Cortex of kidney (tissue), 1 donor: ENCODE measurements at places on chromosomes 7 and 10.

DNA sequence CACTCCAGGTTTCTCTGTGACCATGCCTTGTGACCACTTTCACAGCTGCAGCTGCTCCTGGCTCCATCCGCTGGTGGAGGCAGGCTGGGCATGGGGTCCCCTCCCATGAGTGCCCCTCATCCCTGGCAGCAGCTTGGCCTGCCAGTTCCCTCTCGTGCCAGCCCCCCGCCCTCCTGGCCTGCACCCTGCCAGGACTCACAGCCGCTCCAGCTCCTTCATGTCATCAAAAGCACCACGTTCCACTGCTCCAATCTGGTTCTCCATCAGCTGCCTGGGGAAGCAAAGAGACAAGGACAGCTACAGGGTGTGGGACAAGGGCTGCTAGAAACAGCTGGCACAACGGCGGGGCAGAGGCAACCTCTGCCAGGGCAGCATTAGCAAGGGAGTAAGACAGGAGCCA lies 22.6 kb downstream of the SLIT1 start:
- no peak for DNase-seq

DNA sequence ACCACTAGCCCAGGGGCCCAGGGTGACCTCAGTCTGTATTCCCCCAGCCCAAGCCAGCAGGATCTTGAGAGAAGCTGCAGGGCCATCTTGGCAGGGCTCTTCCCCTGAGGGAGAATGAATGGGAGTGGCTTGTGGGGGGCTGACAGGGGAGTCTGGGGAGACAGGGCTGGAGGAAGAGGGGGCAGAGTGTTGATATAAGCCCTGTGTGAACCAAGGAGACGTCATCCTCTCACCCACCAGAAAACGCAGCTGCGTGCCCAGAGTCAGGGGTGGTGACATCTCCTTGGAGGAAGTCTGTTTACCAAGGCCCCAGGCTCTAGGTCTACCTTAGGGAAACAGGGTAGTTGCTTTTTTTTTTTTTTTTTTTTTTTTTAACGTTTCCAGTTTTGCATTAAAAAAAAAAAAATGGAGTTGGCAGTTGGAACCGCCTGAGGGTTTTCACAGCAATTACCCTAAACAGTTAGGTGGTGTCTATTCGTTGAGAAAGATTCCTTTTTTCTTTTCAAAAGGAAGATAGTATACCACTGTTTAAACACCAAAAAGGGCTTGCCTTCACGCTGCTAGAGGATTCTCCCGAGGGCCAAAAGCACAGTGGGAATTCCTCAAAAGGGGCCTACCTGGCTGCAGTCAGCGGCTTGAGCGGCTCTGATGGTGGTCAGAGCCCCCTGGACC lies 113.8 kb downstream of the PRPF18 start:
- no peak for DNase-seq

DNA sequence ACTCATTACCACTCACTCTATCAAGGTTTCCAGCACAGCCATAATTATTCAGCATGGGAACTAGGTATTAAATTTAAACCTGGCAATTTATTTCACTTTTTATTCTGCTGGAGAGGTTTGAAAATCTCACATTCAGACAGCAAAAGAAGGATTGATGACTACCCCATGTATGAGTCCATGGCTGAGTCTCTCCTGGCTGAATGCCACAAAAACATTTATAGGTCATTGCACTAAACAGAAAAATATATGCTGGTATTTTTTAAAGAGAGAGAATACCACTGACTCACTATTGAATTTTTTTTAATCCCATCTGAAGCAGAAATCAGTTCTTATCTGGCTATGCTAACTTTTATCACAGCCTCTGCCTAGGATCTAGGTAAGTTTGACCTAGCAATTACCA lies 336.3 kb downstream of the PPP1R3A start:
- DNase-seq, result no peak

GRCh38 chr7:143885951-143886350 lies 16.0 kb downstream of the TCAF1 start:
- no peak for DNase-seq

- DNase-seq, result no peak
Measured at GRCh38 chr7:13991791-13992595, 2.5 kb upstream of the ETV1 start.

- DNase-seq, result no peak
Measured at GRCh38 chr10:51422311-51423120, 276.9 kb downstream of the CSTF2T start.

DNA sequence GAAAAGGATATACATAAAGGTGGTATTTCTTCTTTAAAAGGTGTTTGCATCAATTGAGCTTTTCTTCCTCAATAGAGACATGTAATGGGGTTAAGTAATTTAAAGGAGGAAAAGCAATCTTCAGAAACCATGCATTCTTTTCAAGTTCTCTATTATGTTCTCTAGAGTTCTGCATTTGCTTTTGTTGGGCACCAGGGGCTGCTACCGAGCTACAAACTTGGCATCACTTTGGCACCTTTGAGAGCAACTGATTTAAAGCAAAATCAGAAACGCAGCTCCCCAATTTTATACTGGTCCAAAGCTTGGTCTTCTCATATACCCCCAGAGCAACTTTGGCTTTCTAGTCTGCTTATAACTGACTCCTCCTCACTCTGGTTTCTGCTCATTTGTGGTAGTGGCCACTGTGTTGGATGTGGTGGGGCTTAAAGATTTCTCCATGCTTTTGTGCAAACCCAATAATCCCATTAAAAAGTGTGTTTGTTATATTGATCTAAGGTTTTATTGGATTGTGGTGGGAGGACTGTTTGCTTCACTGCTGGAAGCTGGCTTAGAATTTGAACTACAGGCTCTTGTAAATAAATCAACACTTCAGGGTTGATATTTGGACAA lies 712.1 kb downstream of the PHTF2 start:
- no peak for DNase-seq

DNA sequence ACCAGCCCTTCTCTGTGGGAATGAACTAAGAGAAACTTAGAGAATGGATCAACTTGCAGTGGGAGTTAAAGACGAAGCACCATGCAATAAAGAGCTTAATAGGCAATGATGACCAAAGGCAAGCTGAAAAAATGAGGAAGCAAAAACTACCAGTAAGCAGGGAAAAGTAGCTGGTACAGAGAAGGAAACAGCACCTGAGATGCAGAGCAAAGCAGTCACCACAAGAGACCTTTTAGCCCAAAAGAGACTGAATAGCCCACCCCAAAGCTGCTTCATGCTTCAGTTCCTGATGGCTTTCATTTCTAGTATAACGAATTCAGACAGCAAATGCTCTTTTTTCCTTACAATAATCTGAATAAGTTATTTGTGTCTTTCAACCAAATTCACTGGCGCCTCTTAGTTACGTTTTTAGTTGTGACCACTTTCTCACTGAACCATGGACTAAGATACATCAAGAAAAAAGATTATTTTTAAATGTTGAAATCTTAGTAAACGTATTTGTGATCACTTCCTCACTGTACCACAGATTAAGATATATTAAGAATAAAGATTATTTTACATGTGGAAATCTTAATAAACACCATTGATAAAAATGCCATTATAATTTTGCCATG lies 76.0 kb downstream of the USP6NL start:
- DNase-seq, result no peak

DNA sequence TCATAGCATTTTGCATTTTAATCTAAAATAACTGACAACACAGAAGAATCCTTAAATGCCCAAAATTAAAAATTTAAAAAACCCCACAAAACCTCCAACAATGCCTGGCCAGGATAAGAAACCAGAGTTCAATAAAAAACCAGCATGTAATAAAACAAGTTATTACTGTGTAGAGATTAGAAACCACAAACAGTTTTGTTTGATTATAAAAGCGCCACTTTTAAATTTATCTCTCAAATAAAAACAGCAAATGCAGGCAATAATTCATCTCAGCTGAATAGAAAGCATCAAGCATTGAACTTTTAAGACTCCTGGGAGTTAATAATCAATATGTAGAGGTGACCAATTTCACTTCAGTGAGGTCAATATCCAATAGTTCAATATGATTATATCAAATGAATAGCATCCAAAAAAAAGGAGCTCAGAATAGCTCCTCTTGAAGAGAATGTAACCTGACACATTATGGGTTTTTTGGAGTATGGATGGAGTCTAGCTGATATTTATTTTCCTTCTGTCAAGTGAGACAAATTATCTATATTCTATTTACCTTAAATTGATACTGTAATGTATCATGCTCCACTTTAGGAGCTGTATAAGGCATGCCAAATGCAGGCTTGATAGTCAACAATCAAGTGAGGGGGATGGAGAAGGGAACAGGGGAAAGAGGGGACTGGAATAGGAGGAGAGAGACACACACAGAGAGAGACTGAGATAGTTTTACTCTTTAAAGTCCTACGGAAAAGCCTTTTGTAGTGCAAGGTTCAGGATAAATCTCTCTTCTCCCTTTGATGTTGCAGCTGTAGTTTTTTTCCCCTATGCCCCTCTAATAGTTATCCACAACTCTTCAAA lies 130.9 kb downstream of the RSU1 start:
- DNase-seq, result no peak

GRCh38 chr10:133608855-133609254 lies 17.7 kb downstream of the FRG2B start:
- DNase-seq, result no peak

DNA sequence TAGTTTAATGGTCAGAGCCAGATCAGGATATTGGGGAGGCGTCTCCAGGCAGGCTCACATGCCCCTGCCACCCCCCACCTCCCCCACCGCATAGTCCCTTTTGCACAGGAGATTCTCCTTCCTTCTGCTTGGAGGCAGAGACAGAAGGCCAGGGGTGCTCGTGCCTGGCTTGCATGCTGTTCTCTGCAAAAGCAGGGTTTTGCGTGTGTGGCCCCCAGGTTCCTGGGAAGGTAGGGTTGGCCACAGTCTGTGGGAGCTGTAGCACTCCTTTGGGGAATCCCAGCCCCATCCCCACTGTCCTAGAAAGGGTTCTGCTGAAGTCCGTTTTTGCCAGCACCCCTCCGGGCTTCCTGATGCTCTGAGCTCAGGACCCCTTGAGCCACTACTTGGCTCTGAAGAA lies 1.9 kb upstream of the TCERG1L start:
- no peak for DNase-seq

DNA sequence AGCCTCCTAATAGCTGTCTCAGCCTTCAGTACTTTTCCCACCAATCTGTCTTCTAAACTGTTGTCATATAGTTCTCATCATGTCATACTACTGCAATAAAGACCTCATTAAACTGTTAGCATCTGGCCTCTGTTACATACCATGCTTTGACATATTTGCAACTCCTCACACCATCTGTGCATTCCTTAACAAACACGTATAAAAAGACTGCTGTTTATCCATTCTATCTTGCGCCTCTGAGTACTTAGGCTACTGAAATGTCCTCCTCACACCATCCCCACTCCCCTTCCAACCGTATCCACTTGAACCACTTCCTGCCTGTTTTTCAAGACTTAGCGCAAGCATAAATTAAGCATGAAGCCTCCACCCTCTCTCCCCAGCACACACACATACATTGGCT lies 41.6 kb downstream of the SLC16A9 start:
- DNase-seq, result no peak

DNA sequence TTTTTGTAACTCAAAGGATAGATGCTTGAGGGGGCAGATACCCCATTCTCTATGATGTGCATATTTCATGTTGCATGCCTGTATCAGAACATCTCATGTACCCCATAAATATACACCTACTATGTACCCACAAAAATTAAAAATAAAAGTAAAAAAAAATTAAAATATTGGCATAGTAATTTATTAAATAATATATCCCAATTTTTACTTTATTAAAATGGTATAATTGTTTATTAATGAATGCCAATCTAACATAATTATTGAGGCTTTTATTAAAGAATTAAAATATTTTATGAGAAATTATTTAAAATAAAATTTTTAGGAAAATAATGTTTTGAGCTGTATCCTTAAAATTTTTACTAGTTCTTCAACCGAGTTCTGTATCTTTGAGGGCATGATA lies 18.9 kb upstream of the HBP1 start:
- DNase-seq, result no peak

DNA sequence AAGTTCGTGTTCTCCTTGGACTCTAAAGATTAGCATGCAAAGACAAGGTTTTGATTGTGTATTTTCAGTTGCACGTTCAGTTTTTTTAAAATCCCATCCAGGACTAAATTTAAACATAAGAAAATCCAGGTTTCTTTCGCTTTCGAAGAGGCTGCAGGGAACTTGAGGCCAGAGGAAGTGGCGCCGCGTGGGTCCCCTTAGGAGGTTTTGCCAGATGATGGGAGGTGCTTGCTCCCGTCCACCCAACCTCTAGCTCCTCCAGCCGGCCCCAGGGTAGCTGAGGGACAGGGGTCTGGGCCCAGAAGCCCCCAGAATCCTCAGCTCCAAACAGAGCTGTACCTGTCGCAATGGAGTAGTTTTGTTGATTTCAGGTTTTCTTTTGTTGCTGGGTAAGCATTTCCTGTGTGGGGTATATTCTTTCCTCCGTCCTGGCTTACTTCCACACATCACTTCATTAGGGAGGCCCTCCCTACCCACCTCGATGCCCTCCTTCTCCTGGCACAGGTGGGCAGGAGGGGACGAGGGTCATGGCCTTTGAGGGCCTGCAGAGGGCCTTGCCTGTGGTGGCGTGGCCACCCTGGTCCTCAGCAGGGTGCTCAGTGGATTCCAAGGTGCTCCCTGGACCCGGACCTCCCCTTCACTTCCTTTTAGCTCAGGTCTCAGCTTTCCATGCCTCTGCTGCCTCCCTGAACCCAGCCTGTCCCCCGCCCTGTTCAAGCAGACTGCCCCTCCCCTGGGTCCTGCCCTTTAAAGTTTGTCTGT lies 32.6 kb downstream of the LHPP start:
- DNase-seq, result no peak

- no peak for DNase-seq
Measured at GRCh38 chr10:92001581-92001980, 78.0 kb downstream of the BTAF1 start.

DNA sequence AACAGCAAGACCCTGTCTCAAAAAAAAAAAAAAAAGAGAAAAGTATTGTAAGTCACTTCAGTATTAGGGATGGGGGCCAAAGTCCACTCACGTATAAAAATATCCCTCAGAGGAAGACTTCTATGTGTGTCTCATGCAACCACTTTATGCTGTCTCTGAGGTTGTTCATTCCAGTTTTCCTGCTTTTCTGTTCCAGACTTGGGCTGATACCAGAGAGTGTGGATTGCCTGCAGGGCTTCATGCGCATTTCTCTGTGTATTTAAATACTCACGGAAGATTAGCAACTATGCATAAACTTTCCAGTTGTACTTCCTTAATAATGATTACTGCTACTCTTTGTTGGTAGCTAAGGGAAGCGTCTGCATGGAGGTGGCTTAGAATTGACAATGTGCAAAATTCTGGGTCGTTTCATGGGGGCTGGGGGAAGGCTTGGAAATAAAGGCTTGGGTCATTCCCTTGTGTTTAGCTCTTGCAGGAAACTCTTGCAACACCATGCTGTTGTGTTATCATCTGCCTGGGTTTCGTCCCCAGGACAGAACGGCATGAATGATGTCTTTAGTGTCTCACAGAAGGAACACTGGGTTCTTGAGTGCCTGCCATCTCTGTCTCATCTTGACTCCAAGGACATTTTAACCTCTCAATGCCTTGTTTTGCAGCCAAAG lies 54.1 kb downstream of the KIAA1217 start:
- DNase-seq, result no peak
